DMS 273 treated with DMSO at 0.1 percent for 48 hours (cell line): ENCODE measurements at places on chromosomes 3 and 15.

GRCh38 chr3:184348057-184348382, 10.6 kb downstream of the FAM131A start:
- no peak for DNase-seq

- no peak for DNase-seq
Observed at GRCh38 chr3:160981217-160981938, 123.8 kb downstream of the B3GALNT1 start.

GRCh38 chr15:44647036-44647435, 16.4 kb downstream of the SPG11 start:
- DNase-seq: no peak

DNA sequence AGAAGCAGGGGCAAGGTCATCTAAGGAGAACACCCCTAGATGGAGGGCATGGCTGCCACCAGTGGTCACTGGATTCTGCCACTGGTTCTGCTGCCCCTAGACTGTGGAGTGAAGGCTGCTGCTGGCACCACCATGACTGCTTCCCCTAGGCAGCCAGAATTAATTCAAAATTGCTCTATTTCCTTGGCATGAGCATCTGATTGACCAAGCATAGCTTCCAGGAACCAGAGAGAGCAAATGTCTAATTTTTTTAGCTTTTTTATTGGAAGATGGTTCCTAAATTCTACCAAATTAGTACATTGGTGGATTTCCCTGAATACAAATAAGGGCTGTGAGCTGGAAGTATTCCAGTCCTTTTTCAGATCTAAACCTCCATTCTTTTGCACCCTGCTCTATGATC, 270.2 kb upstream of the GBE1 start:
- no peak for DNase-seq

DNA sequence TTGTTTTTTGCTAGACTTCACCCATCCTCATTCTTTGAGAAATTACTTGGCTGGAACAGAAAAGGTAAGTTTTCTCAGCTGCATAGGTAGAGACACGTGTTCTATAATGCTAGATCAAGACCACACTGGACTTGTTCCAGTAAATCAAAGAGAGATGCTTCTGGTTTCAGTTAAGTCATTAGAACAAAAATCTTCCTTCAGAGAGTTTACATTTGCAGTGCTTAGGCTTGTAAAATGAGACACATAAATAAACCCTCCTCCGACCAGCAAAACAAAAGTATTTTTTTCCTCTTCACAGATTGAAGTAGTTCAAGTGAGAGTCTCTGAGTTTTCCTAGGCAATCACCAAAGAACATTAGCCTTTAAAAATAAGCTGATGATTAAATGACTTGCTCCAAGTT, 87.3 kb upstream of the PROK2 start:
- DNase-seq: no peak

- DNase-seq: no peak
Observed at GRCh38 chr3:184231671-184232070, 2.3 kb downstream of the VWA5B2 start.

DNA sequence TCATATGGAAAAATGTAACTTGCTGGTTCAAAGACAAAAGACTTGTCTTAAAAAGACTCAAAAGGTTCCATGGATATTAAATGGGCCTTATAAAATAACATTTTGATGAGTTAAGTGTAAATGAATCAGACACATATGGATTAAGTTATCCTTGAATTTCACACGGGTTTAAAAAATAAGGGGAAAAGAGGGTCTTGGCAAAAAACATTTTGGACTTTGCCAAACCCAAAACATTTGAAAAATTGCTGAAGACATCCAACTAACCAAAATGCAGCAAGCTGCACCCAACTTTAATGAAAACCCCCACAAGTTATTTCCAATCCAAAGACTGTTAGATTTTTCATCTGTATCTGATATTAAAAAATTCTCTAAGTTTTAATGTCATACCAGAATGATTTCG, 200.7 kb downstream of the MEIS2 start:
- no peak for DNase-seq

DNA sequence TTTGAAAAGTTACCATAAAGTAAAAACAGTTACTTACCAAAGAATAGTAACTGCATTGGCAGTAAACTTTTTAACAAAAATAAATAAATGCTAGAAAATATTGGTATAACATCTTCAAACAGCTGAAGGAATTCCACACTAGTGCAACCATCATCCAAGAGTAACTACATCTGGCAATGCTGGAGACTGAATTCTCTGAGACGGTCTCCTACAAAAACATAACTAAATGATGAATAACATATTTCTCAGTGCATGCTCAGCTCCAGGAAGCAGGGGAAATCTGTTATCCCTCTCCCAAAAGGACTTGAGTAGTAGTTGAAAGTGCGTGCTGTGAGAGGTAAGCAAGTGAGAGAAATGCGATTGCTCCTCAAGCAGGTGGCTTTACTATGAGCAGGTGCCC, 526.8 kb upstream of the CCDC54 start:
- no peak for DNase-seq

- no peak for DNase-seq
Observed at GRCh38 chr3:122265957-122266356, 59.1 kb upstream of the CSTA start.

DNA sequence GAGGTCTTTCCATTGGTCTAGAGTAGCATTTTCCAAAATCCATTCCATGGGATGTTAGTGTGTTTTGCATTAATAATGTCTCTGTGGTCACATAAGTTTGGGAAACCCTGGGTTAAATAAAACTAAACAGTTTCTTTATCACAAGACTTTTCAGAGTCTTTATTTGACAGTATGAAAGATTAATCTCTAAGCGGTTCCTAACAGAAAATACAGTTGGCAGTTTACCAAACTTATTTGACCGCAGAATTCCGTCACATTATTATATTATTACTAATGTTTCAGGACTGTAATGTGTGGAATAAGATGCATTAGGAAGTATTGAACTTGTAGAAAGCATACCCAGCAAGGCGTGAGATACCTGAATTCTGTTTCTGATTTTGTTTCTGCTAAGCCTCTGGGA, 71.5 kb upstream of the ADAMTSL3 start:
- DNase-seq: no peak

- no peak for DNase-seq
Observed at GRCh38 chr15:53555226-53555625, 204.2 kb downstream of the WDR72 start.

- DNase-seq: no peak
Observed at GRCh38 chr15:100712226-100712625, 109.8 kb downstream of the ASB7 start.

GRCh38 chr3:192953926-192954325, 36.3 kb upstream of the MB21D2 start:
- DNase-seq: no peak

DNA sequence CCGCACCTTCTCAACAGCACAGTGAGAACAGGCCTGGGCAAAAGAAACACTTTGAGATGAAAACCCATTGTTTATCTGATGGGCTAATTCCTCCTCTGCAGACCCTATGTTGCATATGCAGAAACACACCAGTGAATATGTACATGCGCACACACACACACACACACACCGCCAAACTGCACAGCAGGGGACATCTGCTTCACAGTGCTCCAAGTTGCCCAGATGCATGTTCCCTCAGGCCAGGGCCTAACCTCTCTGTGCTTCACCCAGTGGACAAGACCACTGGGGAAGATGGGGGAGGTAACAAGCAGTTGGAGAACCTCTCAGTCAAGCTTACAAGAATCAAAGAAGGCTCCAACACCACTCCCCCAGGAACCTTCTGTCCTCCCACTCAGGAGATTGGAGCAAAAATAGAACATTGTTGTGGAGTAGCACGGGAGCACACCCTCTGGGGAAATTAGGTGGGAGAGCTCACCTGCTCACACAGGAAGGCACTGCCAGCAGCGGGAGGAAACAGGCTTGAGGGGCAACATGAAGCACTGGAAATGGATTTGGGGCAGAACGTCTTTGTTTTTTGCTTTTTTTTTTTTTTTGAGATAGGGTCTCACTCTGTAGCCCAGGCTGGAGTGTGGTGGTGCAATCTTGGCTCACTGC, 13.0 kb downstream of the HCN4 start:
- DNase-seq: no peak

DNA sequence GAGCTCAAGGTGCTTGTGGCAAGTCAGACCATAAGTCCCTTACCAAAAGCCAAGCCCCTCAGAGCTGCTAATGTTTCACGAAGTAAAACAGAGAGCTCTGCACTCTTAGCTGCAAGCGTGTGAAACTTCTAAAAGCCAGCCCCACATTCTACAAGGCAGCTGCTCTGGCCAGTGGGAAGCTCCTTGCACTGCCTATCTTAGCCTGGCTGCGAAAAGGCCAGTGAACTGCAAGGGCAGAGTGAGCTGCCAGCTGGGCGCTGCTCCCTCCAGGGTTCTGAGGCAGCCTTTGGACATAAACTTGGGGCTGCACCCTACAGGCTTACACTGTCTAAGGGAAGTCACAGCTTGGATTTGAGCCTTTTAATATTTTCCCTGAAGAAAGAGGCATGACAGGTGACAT, 2.2 kb upstream of the MUSTN1 start:
- DNase-seq: no peak

DNA sequence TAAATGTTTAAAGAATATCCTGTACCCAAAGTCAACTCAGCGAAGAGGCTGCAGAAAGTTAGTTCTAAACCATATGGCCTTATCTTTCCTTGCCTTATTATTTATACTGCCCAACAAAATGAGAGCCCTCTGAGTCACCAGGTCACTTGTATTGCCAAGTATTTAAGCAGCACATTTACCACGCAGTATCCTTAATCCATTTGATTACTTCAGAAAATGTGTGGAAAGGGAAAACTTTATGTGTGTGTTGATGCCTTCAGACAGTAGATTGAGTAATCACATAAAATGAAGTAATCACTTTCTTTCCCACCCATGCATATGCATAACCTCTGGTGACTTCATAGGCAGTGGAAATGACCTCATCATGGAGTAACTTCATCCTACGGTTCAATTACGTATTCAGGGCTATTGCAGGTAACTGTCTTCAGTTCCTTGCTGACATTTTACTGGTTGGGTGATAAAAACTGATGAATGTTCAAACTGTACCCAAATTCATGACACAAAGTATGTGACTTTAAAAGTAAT, 7.5 kb upstream of the CADPS start:
- DNase-seq: no peak

DNA sequence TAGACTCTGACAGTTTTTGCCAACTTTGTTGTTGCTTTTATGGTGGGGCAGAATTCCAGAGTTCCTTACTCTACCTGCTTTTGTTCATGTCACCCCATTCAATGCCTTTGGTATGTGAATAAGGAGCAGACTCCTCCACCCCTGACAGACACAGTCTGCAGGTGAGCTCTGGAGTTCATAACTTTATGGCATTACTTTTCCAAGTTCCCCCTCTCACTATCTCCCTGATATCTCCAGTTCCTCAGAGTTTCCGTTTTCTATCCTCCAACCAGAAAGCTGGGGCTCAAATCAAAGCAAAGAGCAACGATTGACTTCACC, 23.1 kb upstream of the MTMR10 start:
- DNase-seq: no peak

- peak; percentile 46 for DNase-seq
Observed at GRCh38 chr3:198071602-198072287, 111.7 kb downstream of the LMLN start.

DNA sequence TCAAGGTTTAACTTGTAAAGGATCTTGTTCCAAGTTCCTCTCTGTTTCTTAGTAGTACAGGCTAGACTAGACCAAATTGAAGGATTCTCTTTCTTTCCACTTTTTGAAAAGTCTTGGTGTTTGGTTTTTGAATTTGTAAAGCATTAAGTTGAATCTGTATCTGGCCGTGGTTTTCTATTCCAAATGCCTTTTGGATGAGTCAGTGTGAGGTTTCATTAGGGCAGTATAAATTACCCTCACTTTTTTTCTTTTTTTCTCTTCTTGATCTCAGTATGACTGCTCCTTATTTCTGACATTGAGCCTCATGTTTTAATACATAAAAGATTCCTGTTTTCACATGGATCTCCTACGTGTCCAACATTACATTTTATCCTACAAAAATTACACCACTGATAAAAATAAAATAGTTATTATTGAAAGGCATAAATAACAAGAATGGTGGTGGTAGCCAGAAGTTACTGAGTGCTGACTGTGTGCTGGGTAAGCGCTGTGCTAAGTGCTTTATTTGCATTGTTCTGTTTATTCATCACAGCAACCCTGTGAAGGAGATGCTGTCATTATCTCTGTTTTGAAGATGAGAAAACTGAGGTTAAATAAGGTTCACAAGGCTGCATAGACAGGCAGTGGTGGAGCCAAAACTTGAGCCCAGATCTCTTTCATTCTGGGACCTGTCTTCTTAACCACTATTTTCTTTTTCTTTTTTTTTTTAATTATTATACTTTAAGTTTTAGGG, 48.3 kb downstream of the MITF start:
- DNase-seq: peak; percentile 2

DNA sequence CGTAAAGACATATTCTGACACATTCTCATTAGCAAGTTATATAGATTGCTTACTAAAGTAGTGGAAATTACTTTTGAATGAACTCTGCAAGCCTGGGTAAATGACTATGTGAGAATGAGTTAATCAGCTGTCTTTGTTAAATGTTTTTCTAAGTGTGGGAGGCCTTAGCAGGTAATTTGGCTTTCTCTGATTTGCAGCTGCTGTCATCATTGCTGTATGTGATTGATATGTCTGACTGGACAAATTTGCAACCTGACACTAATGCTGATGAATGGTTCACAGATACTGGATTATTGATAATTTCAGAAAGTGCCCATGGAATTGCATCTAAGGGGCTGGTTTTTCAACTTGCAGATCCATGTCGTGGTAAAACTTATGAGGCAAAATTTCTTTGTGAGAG, 372.2 kb upstream of the SGO1 start:
- no peak for DNase-seq

DNA sequence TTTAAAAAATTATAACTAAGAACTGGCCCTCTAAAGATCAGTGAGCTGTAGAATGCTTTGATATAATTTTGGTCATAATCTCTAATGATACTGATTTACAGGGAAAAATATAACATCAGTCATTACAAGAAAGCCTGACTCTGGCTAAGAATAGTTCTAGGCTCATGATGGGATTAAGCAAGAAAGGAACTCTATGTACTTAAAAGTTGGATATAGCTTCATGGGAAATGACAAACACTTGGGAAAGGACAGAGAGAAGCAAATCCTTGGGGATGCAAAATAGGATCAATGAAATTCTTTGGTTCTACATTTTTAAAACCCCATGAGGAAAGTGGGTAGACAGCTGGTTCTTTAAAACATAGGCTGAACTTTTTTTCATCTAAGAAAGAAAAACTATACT, 472.7 kb upstream of the NR2F2 start:
- no peak for DNase-seq

DNA sequence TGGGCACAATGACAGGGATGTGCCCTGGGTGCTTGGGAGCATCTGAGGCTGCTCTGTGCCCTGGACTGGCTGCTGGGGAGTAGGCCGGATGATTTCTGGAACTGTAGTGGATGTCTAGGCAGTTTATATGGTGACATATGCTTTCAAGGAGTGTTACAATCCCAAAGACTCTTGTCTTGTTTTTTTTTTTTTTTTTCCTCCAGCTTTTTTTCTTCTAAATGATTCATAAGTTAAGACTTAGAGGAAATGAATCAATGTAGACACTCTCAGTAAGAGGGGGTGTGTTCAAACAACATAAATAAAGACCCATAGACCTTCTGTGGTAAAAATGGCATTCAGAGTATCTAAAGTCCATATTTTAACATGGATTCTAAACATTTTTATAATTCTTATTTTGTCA, 706.1 kb upstream of the GOLIM4 start:
- no peak for DNase-seq
